ENCODE measurements at places on chromosomes 4 and X. TPM values are rescaled to one million over a fixed set of nuclear protein-coding genes. Genes with fewer than 3 reads are reported as not detected.
A peak's percentile ranks its signal among the peaks of the same experiment; 100 is the strongest.

- no peak overlapping the region for H3K4me3 ChIP-seq
- no peaks in the 10 kb centered on the region for H3K36me3 ChIP-seq
- no peaks in the 10 kb centered on the region for H3K4me1 ChIP-seq
- H3K27ac ChIP-seq: no peak overlapping the region
- DNase-seq: peak; percentile 67
Measured at GRCh38 chr4:166143227-166143626, 270.2 kb downstream of the TLL1 start.

- DNase-seq: no peak
- H3K4me1 ChIP-seq: no peaks in the 10 kb centered on the region
- no peak overlapping the region for H3K4me3 ChIP-seq
Measured at GRCh38 chr4:6538575-6538974, 36.4 kb upstream of the MAN2B2 start.

Gene ODAPH
- not detected for total RNA-seq

DNA sequence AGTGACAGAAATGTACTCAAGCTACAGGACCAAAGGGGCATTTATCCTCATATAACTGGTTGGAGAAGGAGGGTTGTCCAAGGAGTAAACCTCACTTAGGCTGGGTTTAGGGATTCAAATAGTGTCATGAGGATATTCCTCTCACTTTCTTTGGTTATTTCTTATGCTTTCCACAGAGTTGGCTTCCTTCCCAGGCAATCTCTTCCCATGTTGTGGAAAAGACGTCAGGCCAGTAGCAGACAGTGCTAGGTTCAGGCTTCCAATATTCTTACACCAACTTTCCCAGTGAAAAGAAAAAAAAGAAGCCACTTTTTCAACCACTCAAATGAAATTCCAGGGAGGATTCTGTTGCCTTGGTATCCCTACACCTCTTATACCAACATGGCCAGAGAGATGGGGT is 653.0 kb downstream of the C4orf33 start:
- no peaks in the 10 kb centered on the region for H3K27me3 ChIP-seq
- no peaks in the 10 kb centered on the region for H3K4me1 ChIP-seq
- DNase-seq: no peak
- H3K4me3 ChIP-seq: no peak overlapping the region
- no peak overlapping the region for H3K27ac ChIP-seq

Gene FAM149A
- total RNA-seq: 9.4 TPM

DNA sequence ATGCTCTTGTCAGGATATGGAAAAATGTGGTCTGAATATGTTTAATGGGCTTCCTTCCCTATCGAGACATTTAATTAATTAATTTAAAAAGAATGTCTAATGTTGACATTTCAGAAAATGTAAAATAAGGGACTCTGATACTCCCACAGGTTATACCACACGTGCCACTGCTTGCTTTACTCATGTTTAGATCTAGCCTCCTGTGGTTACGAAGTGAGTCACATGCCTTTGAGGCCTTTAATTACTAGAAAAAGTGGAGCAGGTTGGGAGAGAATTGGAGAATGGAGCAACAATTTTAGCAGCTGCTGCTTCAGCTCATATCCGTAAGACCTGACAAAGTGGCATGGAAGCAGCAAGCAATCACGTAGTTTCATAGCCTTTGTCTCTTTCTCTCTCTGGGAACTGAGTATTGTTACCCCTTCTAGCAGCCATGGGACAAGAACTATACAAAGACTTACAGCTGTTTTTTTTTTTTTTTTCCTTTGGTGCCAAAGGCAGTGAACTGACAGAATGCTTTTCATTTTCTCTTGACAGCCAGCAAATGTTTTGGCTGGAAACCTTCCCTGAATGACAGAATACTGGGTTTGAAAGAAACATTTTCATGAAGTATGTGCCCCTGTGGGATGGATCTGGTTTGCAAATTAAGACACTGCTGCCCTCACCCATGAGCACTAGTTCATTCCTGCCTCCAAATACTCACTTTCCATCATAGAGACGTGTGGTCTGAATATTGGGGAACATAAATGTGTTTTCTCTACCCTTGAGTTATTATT is 355.1 kb upstream of the PABPC5 start:
- no peaks in the 10 kb centered on the region for H3K4me1 ChIP-seq
- DNase-seq: no peak
- H3K36me3 ChIP-seq: no peaks in the 10 kb centered on the region
- H3K27me3 ChIP-seq: no peaks in the 10 kb centered on the region

Gene GPR119
- not detected for total RNA-seq

DNA sequence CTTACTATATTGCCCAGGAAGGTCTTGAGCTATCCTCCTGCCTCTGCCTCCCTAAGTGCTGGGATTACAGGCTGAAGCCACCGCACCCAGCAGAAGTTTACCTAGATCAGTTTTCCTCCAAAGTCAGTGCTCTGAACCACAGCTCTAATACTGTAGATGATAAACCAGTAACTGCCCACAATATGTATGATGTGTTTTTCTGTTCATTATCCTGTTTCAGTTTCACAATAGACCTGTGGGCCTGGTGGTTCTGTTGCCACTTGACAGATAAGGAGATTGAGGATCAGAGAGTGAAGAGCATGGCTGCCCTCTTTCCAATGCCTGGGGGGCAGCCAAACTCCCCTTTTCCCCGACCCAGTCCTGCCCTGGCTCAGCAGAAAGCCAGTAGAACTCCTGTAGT is 87.0 kb downstream of the EFNB1 start:
- H3K27ac ChIP-seq: no peak overlapping the region
- no peak for DNase-seq
- H3K4me3 ChIP-seq: no peak overlapping the region
- H3K27me3 ChIP-seq: no peaks in the 10 kb centered on the region

Gene ZNF732
- 0.33 TPM for total RNA-seq

GRCh38 chrX:149829751-149830191 is 48.0 kb downstream of the MAGEA9 start:
- no peaks in the 10 kb centered on the region for H3K27me3 ChIP-seq
- no peak overlapping the region for H3K27ac ChIP-seq
- H3K4me3 ChIP-seq: peak overlapping the region; percentile 49
- H3K4me1 ChIP-seq: no peaks in the 10 kb centered on the region
- no peaks in the 10 kb centered on the region for H3K36me3 ChIP-seq

Gene GC
- not detected for total RNA-seq

DNA sequence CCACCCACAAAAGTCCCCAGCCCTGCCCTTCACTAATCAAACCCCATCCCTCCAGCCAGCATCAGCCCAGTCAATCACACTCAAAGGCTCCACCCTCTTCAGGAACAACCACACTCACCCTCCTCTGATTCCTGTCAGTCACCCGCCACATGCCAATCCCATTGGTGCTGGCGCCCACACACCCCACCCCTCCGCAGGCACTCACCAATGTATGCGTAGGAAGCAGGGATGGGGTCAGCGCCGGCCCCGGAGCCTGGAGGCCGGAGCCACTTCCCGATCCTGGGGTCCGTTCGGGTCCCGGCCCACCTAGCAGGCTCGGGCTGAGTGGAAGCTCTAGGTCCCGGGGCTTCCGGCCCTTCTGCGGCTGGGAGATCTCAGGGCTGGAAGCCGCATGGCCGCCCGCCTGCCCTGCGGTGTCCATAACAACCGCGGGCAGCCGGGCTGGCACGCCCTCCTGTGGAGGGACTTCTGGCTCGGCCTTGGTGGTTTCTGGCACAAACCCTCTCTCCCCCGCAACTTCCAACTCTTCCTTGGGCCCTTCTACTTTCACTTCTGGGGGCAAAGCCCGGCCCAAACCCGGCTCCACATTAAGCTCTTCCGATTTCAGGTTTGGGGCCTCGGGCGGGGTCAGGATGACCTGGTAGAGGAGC is 7.9 kb upstream of the CFP start:
- H3K4me1 ChIP-seq: no peaks in the 10 kb centered on the region
- H3K4me3 ChIP-seq: no peak overlapping the region
- H3K27me3 ChIP-seq: no peaks in the 10 kb centered on the region
- H3K36me3 ChIP-seq: peaks cover 8% of the 10 kb centered on the region
- H3K27ac ChIP-seq: no peak overlapping the region
- DNase-seq: no peak

GRCh38 chr4:120755864-120756263 is 166.7 kb downstream of the PRDM5 start:
- H3K4me1 ChIP-seq: no peaks in the 10 kb centered on the region
- H3K27ac ChIP-seq: no peak overlapping the region
- no peak overlapping the region for H3K4me3 ChIP-seq
- H3K36me3 ChIP-seq: no peaks in the 10 kb centered on the region

DNA sequence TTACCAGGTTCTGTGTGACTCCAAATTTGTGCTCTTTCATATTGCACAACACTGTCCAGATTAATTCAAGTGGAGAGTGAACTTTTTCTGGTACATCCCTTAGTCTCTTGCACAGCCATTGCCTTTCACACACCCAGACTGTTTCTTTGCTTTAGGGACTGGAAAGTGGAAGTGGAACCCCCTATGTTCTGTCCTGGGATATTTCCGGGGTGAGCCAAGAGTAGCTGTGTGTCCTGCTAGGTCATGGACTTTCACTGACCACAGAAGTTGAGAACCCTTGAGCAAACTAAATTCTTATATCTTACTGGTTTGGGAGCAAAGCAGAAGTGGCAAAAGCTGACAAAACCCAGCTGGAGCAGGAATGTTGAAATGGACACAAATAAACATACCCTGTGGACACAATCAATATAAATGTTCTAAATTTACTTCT is 10.3 kb upstream of the VSIG4 start:
- no peaks in the 10 kb centered on the region for H3K4me1 ChIP-seq
- no peaks in the 10 kb centered on the region for H3K36me3 ChIP-seq
- no peaks in the 10 kb centered on the region for H3K27me3 ChIP-seq
- DNase-seq: no peak

DNA sequence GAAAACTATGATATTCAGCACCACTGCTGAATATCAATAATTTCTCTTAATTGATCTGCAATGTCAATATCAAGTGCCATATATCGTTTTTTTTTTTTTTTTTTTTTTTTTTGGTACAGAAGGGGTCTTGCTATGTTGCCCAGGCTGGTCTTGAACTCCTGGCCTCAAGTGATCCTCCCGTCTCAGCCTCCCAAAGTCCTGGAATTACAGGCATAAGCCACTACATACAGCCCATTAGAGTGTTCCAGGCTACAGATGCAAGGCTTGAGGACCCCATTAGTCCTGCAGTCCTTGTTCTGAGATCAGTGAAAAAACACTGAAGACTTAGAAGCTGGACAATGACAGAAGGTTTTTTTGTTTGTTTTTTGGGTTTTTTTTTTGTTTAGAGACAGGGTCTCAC is 48.3 kb downstream of the PPP3CA start:
- DNase-seq: no peak
- no peak overlapping the region for H3K4me3 ChIP-seq
- no peak overlapping the region for H3K27ac ChIP-seq
- no peaks in the 10 kb centered on the region for H3K27me3 ChIP-seq
- H3K36me3 ChIP-seq: no peaks in the 10 kb centered on the region
- H3K4me1 ChIP-seq: no peaks in the 10 kb centered on the region

Gene NKX6-1
- total RNA-seq: 0.26 TPM

Gene ADH1A
- not detected for total RNA-seq

Gene SERTM2
- under 0.01 TPM for total RNA-seq
